Epithelial cell of esophagus (primary cell): ENCODE measurements at places on chromosomes 5 and 9.

DNA sequence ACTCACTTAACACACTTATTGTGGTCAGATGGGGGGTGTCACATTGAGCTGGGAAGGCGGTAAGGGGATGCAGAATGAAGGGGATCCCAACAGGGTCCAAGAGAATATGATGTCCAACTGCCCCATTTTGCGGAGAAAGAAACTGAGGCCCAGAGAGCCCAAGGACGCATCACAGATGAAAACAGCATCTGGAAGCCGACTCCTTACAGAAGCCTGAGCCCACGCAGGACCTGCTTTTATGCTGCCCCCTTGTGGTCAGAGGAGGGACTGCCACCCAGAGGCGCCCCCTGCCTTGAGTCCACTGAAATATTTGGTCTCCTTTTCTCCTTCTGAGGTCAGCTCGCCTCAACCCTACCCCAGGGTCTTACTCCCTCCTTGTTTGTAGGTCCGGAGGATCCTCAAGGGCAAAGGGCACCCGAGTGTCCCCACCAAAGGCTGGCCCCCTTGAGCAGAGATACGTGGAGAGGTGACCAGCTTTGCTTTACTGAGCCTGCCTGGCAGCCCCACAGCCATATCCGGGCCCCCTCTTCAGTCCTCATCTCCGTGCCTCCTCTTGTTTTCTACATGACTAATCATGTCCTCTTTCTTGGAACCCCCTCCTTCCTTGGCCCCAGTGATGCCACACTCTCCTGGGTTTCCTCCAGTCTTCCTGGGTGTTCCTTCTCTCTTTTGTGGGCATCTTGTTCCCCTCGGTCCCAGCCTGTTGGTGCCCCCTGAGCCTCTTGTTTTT, 30.0 kb upstream of the TTLL11 start:
- peak; percentile 62 for DNase-seq

- no peak for DNase-seq
Observed at GRCh38 chr5:76620166-76620565, 3.0 kb downstream of the F2RL2 start.

DNA sequence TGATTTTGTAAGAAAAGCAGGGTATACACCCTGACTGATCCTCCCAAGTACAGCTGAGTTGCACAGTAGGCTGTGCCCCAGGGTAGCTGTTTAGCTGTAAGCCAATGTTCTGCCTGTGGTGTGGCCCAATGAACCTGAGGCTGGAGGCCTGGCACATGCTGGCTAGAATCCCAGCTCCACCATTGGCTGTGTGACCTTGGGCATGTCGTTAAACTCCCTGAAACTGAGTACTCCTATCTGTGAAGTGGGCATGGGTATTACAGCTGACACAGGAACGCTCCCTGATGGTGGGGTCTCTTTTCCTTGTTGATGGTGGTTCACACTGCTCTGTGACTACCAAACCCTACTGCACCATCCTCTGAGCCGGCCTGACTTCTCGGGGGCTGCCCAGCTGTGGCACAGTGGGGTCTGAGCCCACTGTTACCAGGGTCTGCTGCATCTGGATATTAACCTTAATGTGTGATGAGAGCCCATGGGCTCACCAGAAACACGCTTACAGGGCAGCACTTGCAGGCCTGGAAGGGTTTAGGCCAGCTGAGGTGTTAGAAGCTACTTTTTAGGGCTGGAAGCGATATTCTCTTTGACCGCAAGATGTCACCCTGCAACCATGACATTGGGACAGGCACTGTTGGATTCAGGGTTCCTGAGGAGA, 7.0 kb upstream of the GADD45G start:
- peak; percentile 62 for DNase-seq

GRCh38 chr5:10632110-10632761, 68.4 kb downstream of the ANKRD33B start:
- DNase-seq, result peak; percentile 10

- DNase-seq, result peak; percentile 12
Observed at GRCh38 chr9:18893046-18893445, 140.0 kb downstream of the SAXO1 start.

DNA sequence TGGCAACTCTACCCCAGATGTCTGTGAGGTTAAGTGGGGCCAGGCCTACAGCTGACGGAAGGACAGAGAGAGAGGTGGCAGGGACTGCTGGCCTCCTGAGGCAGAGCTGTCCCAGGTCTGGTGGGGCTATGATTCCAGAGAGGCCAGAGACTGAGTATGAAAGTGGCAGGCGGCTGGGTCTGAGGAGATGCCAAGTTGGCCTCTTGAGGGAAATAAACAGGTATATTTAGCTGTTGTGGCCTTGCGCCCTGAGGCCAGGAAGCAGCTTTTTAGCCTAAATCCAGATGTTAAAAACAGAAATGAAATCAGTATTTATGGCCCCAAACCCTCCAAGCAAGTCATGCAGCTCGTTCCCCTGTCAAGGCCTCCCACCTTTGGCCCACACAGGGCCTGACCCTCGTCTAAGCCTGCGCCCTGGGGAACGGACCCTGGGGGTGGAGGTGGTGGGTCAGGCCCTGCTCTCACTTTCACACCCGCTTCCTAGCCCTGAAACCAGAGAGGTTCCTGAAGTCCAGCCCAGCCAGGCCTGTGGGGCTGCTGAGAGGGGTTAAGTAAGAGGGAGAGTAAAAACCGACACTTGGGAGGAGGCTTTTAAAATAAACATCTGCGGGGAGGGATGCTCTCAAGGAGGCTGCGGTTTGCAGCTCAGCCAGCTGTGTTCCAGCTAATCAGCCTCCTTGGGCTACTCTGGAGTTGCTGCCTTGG, 18.7 kb downstream of the PCDHGC5 start:
- no peak for DNase-seq

GRCh38 chr5:178627259-178627598, 379 bp upstream of the CLK4 start:
- DNase-seq, result no peak

DNA sequence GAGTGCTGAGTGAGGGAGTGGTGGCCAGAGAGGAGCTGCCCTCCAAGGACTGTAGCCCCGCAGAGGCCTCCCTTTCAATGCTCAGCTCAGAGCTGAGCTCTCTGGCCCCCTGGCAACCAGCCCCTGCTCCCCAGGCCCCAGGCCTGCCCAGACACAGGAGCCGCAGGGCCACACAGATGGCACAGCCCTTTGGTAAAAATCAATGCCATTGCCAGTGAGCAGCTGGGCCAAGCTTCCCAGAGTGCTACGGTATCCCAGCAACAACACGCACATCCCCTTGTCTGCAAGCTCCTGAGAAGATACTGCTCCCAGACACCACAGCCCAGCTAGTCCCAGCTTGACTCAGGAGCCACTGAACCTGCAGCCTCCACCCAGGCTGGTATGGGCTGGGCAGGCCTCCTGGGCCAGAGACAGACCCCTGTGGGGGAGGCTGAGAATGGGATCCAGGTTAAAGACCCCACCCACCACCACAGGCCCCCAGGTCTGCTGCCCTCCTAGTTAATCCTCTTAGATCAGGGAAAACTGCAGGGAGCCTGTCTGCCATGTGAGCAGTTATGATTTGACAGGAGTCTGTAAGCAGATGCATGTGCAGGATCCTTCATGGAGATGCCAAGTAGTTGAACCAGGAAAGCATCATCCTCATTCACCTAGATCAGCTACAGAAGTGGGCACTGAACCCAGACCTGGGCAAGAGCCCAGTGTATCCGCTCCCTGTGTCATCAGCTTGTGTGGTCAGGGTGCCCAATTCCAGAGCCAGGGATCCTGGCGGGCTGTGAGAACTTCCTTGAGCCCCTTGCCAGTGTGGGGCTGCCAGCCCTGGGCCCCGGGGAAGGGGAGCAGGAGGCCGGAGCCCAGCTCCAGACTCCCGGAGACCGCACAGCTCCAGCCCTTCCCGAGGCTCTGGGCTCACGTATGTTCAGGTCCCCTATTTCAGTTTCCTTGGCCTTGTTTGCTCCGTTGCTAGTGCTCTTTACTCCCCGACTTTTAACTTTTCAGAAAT, 26.7 kb upstream of the ADAMTS2 start:
- DNase-seq, result no peak

GRCh38 chr5:159415301-159415937, 85.1 kb upstream of the IL12B start:
- no peak for DNase-seq

DNA sequence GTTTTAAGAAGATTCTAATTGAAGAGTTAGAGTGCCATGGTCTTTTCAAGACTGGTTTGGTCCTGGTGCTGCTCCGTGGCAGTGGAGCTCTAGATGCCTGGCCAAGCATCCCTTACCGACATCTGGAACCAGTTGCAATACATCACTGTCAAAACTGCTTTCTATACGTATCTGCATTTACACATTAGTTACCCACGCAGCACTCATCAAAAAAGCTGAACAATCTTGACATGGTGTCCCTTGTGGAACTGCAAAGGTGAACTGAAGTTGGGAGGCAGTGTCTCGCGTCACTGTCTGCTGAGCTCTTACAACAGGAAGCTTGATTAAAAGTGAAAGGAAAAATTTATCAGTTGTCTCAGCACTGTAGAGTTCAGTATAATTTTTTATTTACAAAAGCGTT, 82.6 kb downstream of the PBX3 start:
- DNase-seq, result no peak

GRCh38 chr9:82903503-82903902, 159.4 kb downstream of the RASEF start:
- DNase-seq, result no peak

DNA sequence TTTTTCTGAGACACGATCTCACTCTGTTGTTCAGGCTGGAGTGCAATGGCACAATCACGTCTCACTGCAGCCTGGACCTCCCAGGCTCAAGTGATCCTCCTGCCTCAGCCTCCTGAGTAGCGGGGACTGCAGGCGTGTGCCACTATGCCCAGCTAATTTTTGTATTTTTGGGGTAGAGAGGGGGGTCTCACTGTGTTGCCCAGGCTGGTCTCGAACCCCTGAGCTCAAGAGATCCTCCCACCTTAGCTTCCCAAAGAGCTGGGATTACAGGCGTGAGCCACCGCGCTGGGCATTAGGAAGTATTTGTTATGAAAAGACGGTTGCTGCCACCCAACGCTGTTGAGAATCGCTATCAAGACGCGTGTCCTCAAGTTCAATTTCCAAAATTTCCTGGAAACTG, 180.9 kb upstream of the TBCA start:
- no peak for DNase-seq

DNA sequence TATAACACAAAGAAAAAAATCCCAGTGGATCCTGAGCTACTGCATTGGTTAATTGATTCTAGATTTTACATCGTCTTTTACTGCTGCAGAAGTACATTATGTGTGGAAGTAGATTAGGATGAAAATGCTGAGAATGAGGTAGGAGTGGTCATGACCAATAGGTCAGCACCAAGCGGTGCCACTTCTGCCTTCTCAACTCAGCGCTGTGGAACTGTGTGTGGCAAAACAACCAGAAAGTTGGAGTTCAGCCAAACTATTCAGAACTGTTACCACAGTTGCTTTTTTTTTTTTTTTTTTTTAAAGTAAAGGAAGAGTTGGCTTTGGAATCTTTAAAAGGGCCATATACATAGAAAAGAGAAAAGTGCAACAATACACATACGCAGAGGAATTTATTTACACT, 24.2 kb downstream of the POU5F2 start:
- peak; percentile 28 for DNase-seq

GRCh38 chr5:148912714-148913398, 86.4 kb downstream of the ADRB2 start:
- peak; percentile 100 for DNase-seq

DNA sequence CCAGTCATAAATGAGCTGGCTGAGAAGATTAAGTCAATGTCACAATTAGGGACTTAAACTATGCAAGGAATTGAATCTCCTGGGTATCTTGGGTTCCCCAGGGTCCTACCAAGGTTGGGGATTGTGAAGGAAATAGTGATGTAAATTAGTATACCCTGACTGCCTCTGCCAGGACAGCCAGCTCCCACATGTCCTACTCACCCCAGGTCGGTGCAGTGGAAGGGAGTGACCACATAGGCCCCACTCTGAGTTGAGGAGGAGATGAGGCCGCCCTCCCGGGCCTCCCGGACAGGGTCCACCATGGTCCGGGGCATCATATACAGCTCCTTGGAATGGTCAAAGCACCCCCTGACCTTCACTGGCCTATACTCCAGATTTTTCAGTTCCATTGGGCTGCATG, 2.7 kb downstream of the SURF1 start:
- DNase-seq, result no peak
